GOT3 (cell line): ENCODE measurements at places on chromosomes 3 and 15.

- no peak for DNase-seq
Observed at GRCh38 chr3:178236555-178237277, 299.5 kb upstream of the KCNMB2 start.

- DNase-seq, result no peak
Observed at GRCh38 chr3:51937014-51937413, 4.7 kb downstream of the RRP9 start.

- DNase-seq, result no peak
Observed at GRCh38 chr3:18880691-18881090, 267.6 kb upstream of the KCNH8 start.

DNA sequence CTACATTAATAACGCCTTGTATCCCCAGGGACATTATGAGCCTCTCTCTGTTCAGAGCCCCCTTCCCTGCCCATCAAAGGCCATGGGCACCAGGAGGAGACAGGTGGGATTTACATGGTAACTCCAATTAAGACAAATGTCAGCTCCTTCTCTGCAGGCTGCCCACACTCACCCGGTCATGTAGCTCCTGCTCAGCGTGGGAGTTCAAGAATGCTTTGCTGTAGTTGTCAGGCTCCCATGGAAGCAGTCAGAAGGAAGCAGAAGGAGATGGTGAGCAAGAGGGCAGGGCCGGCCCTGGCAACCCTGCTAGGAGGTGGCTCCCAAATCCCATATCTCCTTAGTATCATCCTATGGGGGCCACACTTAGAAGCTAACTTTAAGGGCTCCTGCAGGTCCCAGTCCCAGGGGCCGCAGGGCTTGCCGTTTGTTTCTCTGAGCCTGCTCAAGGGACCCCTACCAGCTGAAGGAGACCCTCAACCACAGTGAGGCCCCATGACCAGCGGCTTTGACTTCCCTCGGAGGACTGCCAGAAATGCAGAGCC lies 218.4 kb upstream of the TLE3 start:
- no peak for DNase-seq

GRCh38 chr3:173401369-173401768 lies 3.8 kb downstream of the NLGN1 start:
- no peak for DNase-seq

GRCh38 chr15:92128788-92129187 lies 264.9 kb upstream of the ST8SIA2 start:
- no peak for DNase-seq

DNA sequence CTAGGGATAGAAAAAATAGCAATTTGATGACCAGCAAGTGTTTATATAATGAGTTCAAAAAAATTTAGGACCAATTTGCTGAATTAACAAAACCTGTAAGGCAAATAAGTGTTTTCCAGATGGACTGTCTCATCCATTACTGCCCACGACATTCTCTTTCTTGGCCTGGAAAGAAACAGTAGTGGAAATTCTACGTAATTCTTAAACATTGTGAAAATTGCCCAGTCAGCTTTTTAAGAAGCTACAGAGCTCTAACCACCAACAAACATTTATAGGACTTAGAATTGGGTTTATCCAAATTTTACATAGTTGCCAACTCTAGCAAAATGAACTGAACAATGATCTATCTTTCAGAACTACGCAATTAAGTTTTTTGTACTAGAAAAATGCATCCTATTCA lies 227.7 kb upstream of the PEX5L start:
- no peak for DNase-seq

DNA sequence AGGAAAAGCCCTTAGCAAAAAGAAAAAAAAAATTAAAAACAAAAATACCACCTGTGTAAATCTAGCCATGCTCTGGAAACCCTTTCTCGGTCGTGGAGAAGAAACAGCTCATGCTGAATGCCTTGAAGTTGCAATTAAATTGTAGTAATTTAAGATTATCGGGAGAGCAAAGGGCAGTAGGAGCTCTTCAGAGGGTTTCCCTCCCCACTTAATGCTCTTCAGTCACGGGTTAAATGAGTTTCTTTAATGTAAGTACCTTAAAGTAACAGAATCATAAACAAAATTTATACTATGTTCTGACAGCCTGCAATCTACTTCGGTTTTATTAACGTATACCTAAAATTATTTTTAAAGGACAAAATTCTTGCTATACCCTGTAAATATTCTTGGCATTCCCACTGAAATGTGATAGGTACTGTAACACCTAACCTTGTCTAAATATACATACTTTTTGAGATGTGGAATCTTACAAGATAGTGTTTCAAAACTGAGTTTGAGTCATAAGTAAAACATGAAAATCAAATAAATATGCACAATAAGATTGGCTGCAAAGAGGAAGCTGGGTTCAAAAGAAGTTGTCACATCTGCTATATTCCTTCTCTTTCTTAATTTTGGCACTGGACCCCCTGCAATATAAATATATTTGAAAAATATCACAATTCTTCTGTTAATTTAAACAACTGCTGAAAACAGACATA lies 5.3 kb downstream of the FOXP1 start:
- no peak for DNase-seq

DNA sequence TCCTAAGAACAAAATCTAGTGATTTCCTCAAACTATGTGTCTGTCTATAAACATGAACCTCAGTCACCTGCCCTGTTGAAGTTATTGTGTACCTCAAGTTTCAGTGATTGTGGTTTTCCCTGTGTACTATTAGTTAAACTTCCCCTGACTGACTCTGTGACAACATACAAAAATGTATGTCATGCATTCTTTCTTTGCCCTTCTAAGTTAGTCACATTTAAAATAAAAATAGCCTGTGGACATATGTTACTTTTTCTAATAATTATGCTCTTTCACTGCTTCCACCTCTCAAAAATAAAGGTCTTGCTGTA lies 29.8 kb downstream of the EPHA6 start:
- DNase-seq, result no peak
